G401 (cell line): ENCODE measurements at places on chromosomes 16 and 17. TPM values are rescaled to one million over a fixed set of nuclear protein-coding genes. Genes with fewer than 3 reads are reported as not detected.

DNA sequence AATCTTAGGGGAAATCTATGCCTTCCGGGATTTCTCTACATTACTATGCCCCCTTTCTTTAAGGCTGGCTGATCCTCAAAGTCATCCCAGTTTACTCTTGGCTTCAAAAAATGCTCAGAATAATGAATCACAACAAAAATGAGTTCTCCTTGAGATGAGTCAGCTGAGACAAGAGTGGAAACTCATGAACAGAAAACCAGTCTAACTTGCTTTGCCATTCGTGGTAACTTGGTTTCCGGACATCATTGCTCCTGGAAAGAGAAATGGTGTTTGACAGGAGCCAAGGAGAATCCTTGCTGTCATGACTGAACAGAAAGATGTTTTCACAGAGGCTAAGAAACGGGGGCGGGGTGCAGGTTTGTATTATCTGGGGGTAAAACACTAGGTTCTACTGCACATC, 435.6 kb upstream of the DYNLRB2 start:
- DNase-seq = no peak

DNA sequence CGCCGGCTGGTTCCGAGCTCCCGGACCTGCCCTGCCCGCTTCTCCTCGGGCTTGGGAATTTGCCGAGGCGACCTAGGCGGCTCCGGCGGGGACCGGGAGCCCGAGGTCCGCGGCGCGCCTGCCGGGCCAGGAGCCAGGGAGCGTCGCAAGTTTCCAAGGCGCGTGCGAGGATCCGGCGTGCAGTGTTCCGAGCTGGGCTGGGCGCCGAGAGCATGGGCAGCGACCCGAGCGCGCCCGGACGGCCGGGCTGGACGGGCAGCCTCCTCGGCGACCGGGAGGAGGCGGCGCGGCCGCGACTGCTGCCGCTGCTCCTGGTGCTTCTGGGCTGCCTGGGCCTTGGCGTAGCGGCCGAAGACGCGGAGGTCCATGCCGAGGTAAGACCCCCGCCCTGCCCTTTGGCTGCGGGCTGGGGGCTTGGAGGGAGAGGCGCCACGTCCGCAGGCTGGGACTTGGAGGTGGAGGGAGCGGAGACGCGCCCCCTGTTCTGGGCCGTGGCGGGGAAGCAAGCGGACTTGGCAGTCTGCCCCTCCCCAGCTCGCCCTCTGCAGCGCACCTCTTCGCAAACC, 668 bp downstream of the MMP15 start:
- DNase-seq = no peak

GRCh38 chr17:63646488-63646806, 24.2 kb downstream of the MAP3K3 start:
- DNase-seq = no peak

- DNase-seq = no peak
Observed at GRCh38 chr16:13919330-13919682, 648 bp upstream of the ERCC4 start.

DNA sequence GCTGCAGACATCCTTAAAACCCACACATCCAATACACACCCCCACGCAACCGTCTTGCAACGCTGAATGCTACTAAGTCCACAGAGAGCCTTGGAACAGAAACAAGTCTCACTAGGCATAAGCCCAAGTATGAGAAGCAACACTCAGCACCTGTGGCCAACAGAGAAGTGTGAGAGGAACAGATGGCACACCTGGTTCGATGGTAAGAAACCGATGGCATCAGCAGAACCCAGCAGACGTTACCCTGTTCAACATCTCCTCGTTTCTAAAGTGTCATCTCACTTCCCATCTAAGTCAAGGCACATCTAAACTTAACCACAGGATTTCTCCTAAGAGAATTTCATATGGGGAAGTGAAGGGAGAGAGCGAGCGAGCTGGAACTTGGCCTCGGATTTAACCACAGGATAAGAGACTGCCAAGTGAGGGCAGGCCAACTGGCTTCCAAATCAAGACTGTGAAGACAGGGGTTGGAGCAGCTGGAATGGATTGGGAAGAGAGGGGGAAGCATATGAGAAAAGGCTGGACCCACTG, 41.0 kb downstream of the NXPH3 start:
- peak; percentile 80 for DNase-seq

GRCh38 chr16:51236583-51236982, 85.5 kb upstream of the SALL1 start:
- DNase-seq = no peak

- no peak for DNase-seq
Observed at GRCh38 chr16:29745853-29746345, at the start of gene C16orf54. C16orf54 (minus strand) TSS chr16:29745990; CDS start chr16:29744951, 1,039 bp downstream.

DNA sequence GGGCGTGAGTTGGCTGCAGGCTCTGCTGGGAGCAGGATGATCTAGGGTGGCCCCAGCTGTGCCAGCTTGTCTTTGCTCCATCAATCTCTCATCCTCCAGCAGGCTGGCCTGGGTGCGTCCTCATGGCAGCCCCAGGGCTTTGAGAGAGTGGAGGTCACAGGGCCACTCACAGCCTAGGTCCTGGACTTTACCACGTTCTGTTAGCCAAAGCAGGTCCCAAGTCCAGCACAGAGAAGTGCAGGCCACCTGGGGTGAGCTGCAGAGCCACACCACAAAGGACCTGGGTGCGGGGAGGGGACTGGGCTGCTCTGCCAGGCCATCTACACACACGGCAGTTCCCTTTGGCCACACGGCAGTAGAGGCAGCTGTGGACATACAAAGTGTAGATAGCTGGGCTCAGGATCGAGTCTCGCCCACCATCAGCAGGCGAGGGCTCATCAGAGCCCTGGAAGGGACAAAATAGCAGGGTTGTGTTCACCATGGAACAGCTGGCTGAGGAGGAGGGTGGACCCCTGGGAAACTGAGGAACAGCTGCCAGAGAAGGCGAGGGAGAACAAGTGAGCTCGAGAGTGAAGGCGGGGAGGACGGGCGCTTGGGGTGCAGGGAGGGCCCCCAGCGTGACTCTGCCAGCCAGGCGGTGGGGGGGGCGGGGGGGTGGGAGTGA, 30.0 kb downstream of the SREBF1 start:
- DNase-seq = no peak

GRCh38 chr17:78940708-78941107, 15.5 kb upstream of the TIMP2 start:
- DNase-seq = peak; percentile 74

- no peak for DNase-seq
Observed at GRCh38 chr17:17098551-17099179, 56.4 kb downstream of the MPRIP start.

DNA sequence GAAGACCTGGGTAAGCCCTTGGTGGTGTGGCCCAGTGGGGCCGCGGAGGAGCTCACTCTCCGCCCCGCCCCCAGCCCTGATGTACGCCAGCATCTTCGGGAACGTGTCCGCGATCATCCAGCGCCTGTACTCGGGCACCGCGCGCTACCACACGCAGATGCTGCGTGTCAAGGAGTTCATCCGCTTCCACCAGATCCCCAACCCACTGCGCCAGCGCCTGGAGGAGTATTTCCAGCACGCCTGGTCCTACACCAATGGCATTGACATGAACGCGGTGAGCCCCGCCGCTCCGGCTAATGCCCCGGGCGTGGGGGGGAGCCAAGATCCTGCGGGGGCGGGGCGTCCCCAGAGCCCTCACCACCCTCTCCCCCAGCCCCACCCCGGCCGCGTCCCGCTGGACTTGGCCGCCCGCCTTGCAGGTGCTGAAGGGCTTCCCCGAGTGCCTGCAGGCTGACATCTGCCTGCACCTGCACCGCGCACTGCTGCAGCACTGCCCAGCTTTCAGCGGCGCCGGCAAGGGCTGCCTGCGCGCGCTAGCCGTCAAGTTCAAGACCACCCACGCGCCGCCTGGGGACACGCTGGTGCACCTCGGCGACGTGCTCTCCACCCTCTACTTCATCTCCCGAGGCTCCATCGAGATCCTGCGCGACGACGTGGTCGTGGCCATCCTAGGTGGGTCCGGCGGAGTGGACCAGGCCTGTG, 12.1 kb upstream of the DCAF7 start:
- peak; percentile 4 for DNase-seq

GRCh38 chr17:64632606-64633005, 29.5 kb downstream of the SMURF2 start:
- DNase-seq = no peak

GRCh38 chr16:50718061-50718760, 23.7 kb upstream of the CYLD start:
- no peak for DNase-seq

- DNase-seq = peak; percentile 53
Observed at GRCh38 chr16:11669380-11670146, 1.3 kb downstream of the SNN start.

- DNase-seq = no peak
Observed at GRCh38 chr16:80158766-80159165, 382.0 kb upstream of the DYNLRB2 start.

DNA sequence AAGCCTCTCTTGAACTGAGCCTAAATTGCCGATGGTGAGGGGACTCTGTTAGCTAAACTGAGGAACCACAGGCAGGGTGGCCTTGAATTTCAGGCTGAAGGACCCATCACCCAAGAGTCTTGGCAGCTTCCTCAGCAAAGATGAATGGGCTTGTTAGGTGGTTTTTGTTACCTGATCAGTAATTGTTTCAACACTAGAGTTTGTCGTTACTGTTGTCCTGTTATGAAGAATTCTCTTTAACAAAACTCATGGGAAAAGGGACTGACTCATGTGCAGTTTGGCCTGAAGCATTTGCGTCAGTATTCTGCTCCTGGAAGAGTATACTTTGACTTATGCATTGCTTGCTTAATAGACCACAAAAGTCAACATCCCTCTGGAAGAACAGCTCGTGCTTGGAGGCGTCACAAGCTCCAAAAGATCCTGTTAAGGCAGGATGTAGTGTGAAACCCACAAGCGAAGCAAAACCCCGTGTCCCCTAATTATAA, 206.0 kb downstream of the IRX3 start:
- DNase-seq = no peak

DNA sequence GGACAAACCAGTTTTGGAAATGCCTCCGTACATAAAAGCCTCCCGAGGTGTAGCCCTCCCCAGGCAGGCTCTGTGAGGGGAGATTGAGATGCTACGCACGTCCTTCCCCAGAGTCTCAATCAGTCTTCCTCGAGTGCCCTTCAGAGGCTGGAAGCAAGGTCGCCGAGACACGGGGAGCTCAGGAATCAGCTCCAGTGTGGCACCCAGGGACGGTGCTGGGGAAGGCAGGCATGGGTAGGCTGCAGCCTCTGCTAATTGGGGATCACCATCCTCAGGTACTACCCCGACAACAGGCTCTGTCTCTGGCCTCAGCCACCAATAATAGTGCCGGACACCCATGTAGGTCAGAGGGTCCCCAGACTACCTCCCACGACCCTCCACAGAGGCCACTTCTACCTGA, 28.1 kb upstream of the GSG1L start:
- DNase-seq = no peak

- no peak for DNase-seq
Observed at GRCh38 chr17:15382914-15383313, 41.5 kb upstream of the TEKT3 start.

Gene TBC1D28
- total RNA-seq = not detected in 2 replicates

Gene LGALS9B
- not detected in 2 replicates for total RNA-seq

Gene CCL2
- total RNA-seq = not detected in 2 replicates

Gene TBC1D3E
- total RNA-seq = not detected in 2 replicates

Gene PNMT
- total RNA-seq = not detected in 2 replicates

Gene SEPTIN12
- not detected in 2 replicates for total RNA-seq

Gene GINS2
- 47.8 and 48.9 TPM in 2 replicates for total RNA-seq

Gene ST6GALNAC2
- 14.3 and 30.6 TPM in 2 replicates for total RNA-seq

Gene BICDL2
- 1.1 and 1.2 TPM in 2 replicates for total RNA-seq

Gene SLC6A4
- total RNA-seq = not detected in 2 replicates

Gene DNAH9
- total RNA-seq = not detected in 2 replicates

Gene GRB7
- total RNA-seq = 1.7 and 2.0 TPM in 2 replicates

Gene TMC7
- total RNA-seq = 1.2 and 2.4 TPM in 2 replicates
